ENCODE measurements at places on chromosomes 5 and 9.

DNA sequence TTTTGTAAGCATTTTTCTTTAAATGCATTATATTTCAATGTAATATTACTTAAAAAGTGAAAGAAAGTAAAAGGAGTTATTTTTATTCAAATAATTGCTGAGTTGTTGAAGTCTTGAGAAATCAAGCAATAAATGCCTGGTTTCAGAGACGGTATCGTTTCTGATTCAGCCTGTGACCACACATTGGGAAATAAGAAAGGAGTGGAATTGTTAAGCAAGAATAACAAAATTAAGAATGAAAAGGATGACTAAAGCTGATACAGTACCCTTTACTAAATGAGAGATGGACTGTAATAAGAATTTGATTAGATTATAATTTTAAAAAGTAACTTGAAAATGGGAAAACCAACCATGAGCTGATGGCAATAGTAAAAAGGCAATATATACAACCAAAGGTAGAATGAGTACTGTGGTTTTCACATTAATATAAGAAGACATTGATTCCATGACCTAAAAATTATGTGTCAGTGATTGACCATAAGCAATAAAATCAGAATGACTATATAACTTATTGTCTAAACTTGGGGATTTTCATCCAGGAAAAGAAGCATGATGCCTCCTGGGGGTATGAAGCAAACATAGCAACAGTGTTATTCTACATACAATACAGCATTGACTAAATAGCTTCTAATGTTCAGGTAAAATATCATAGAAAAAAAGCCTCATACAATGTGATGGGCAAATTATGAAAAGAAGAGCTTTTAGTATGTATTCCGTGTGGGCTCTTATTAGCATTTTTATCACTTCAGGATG is 101.9 kb upstream of the PRDM9 start:
- no peak for DNase-seq

DNA sequence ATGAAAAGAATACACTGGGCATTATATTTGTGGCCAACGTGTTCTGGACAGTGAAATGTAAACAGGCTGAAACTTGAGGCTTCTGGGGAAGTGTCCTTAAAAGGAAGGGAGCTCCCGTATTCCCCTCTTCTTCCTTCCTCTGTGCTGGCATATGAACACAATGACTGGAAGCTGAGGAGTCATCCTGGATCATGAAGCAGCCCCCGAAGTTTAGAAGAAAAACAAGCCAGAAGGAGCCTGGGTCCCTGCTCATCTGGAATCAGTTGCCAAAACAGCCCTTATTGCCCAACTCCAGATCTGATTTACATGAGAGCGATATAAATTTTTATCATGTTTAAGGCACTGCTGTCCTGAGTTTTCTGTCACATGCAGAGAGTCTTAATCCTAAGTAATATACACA is 65.4 kb upstream of the SLC1A1 start:
- DNase-seq = no peak

DNA sequence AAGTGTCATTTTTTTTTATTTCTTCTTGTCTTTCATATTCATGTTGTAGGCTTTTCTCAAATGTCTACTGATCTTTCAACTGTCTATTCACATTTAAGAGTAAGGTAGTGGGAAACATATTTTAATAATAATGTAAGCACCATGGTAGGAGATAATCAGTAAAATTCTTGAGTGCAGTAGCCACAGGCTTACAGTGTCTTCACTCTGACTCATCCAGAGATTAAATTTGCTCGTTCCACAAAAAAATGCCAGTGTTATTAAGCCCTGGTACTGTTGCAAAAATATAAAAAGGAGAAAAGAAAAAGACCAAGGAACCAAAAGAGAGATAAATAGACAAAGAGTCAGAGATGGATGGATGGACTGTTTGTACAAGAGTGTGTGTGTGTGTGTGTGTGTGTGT is 43.0 kb downstream of the PARP8 start:
- DNase-seq = no peak

DNA sequence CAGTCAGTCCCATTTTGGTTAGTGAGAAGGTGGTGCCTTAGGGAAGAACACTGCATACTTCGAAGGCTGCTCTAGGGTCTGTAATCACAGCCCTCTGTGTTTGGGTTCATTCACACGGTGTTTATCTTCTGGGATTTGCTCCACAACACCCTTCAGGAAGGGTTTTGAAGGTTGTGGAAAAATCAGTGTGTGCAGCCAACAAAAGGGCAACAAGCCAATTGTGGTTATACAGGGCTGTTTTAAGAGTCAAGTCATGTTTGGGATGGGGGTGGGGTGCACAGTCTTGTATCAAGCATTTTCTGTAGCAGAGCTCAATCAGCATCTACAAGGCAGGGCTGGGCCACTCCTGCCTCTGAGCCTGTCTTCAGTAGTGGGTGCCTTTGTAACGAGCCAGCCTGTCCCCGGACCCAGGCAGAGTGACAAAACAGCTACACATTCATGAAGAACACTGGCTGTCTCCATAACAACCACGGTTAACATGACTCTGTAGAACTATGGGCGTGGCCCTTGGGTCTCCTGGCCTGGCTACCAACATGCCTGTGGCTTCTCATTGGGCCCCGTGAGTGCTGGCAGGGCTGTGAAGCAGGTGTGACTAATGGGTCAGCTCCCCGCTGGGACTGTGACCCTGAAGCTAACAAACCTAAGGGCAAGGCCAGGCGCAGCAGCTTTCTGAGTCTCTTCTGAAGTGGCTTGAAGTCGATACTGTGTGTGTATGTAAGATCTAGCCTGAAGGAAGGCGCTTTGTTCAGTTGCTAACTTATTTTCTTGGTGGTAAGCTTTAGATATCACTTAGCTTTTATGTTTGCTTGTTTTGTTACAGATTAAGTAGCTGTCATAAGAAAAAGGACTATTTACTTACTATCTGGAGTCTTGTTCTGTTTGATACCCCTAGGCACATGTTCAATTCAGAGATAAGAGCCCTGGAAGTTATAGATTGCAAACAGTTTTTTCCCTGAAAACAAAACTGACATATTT is 27.9 kb upstream of the GOLM1 start:
- DNase-seq = no peak

GRCh38 chr9:14222149-14222835 is 91.6 kb downstream of the NFIB start:
- no peak for DNase-seq

DNA sequence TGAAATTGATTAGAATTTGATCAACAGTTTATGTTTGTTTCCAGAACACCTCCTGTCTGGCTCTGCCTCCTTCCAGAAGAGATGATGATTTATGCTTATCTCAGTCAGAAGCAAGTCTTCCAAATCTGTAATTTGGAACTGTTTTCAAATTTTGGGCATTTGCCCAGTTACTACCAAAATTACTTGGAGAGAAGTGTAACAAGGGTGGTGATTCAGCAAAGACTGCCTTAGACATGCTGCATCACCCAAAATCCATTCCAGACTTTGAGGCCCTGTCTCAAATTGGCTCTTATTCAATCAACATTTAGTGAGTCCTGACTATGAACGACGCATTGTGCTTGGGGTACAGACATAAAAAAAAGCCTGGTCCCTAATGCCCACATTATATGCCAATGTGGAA is 89.4 kb downstream of the SH3TC2 start:
- no peak for DNase-seq

DNA sequence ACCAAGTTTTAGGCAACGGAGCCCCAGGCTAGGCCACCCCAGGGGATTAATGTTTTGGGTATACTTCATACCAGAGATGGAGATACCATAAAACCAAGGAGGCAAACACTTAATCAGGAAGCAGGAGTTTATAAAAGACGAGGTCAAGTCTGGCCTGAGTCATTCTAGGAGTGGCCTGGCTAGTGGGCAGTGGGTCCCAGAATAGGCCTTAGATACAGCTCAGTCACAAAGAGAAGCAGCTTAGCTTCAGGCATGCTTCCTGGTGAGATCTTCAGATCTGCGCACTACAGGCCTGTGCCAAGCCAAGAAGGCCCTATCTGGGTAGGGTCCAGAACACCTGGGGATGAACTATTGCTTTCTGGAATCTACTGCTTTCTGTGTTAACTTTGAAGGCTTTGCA is 20.6 kb upstream of the NR5A1 start:
- no peak for DNase-seq

Measured in activated naive CD4-positive, alpha-beta T cell treated with anti-CD3 and anti-CD28 coated beads, Interleukin-2, amount 10 ng/mL, durations not matched to agents 7 days and 5 days (primary cell).